ENCODE measurements at places on chromosomes 13 and 19.

DNA sequence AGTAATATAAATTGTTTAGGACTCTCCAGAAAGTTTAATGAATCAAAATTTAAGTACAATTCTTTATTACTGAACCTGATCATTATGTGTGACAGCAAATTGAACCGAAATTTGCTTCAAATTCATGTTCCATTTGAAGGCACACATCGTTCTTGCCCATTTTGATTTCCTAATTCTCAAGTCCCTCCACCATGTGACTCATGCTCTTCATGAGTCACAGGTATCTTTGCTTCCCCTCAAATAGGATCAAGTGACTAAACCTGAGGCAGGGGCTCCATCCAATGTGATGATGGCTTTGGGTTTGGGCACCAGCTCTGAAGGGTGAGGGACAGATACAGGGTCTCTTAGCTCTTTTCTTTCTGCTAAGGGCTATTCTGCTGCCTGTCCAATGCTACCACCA is 86.1 kb downstream of the THSD1 start:
- DNase-seq, result no peak

GRCh38 chr19:32287811-32288227 is 57.6 kb upstream of the ZNF507 start:
- peak; percentile 59 for DNase-seq

DNA sequence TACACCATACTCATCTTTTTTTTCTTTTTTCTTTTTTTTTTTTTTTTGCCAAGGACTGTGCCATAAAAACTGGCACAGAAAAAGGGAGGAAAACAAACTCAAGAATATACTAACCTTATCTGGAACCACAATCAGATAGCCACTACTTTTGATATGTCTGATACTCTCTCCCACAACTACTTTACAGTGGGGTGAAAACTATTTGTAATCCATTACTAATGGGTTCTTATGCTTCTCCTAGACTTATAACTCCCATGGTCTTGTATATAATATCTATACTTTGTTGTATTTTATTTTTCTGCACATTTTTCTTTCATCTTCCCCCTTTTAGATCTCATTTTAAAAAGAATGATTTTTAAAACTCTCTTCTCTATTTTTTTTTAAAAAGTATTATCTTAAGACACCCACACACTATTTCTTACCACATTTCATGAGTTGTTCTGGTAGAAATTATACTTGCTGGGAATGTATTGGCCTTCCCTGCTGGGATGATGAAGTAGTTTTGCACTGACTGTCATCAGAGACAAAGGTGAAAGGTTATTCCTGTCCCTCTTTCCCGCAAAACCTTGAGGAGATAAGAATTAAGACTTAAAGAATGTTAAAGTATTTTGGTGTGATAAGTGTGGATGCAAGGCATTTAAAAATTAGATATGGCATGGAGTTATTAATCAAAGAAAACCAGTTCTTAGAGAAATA is 146.7 kb upstream of the KLF12 start:
- DNase-seq, result no peak

GRCh38 chr13:24161010-24161775 is 673 bp downstream of the SPATA13 start:
- DNase-seq, result no peak

DNA sequence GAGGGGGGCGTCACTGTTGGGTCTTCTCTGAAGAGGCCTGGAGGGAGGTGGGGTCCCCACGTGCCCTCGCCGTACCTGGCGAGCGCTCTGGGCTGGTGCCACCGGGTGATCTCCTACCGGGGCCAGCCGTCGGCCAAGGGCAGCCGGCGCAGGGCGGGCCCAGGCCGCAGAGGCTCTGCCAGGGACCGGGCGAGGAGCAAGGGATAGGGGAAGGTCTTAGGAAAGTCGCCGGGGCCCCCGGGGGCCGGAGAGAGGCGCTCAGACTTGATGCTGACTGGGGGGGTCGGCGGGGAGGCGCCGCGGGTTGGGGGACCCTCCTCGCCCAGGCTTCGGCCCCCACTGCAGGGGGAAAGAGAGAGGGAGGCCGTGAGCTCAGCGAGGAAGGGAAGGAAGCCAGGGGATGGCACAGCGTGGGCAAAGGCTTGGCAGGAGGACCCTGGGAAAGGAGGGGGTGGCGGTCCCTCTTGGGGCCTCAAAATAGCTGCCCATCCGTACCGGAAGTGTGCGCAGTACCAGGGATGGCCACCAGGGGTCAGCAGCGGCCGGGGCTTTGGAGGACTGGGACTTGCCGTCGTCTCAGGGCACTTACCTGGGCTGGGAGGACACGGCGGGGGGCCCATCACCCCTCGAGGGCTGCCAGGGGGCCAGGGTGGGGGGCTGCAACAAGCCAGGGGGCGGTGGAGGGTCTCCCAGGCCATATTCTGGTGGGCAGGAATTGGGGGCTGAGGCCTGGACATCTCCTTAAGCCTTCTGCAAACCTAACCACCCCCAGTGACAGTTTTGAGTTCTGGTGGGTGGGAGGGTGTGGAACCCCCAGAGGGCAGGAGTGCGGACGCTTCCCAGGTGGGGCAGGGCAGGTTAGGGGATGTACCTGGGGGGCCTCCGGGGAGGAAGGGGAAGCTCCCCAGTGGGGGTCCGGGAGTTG is 7.7 kb upstream of the TMEM161A start:
- no peak for DNase-seq

DNA sequence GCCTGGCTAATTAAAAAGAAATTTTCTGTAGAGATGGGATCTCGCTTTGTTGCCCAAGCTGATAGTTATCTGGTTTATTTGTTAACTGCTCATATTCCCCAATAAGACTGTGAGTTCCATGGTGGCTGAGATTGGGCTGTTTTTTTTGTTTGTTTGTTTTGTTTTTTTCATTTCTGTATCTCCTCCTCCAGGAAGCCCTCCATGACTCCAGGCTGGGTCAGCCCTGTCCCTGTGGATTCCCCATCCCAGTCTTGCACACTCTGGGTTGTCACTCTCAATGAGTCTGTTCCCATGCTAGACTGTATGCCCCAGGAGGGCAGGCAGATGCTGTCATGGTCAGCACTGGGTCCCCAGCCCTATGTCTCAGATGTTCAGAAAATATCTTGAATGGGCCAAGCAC is 2.9 kb downstream of the EML2 start:
- DNase-seq, result no peak

DNA sequence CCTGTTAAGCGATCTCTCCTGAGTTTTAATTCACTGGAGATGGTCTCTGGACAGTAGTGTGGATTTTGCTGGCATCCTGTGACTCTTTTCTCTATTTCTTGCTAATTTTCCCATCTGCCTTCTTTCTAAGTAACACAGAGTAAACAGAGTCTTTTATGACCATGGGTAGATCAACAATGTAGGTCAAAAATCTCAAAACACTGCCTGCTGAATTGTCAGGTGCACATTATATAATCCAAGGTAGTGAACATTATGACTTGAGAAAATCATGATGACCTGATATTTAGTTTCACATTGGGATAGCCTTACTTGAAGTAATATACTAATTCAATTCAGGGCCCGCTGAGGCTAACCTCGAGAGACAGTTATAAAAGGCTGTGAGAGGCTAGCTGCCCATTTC is 180.7 kb downstream of the TDRD3 start:
- no peak for DNase-seq

DNA sequence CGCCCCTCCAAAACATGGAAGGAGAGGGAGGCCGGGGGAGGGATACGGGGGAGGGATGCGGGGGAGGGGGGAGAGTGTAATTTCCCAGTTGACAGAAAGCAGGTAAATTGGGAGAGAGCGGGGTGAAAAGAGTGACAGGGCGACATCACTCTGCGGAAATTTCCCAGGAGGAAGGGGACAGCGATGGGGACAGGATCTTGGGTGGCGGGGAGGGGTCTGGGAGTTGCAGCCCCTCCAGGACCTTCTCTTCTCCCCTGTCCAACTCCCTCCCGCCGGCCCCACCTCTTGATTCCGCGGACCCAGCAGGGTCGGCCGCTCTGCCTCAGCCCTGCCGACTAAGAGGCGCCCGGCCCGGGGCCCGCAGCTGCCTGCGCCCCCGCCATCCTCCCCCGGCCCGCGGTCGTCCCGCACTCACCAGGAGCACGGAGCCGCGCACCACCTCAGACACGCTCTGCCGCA is 108.0 kb upstream of the DOCK9 start:
- no peak for DNase-seq

GRCh38 chr13:101017123-101017872 is 342.7 kb upstream of the TMTC4 start:
- no peak for DNase-seq

DNA sequence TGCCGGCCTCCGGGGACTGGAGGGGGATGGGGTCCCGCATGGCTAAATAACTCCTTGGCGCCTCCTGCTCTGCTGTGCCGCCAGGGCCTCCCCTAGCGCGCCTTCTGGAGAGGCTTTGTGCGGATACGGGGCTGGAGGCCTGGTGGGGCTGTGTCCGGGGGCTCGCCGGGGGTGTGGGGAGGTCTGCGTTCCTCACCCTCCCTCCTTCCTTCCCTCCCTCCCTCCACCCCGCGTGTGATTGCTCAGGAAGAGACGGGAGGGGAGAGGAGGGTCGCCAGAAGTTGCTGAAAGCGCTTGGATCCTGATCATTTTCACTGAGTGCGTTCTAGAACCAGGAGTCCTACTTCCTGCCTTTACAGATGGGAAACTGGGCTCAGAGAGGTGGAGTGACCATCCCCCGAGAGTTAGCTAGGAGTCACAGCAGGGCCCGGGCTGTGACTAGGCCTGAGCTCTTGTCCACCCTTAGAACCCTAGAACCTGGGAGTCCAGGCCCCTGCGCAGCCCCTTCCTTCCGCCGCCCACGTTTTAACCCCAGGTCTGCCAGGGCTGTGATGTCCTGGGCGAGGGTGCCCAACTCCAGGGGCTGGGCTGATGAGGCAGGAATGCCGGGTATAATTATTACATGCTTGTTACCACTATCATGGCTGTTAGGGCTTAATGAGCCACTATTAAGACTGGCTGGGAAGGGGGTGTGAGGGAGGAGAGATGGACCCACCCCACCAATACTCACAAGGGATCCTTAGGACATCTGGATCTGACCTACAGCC is 782 bp upstream of the JUND start:
- no peak for DNase-seq

DNA sequence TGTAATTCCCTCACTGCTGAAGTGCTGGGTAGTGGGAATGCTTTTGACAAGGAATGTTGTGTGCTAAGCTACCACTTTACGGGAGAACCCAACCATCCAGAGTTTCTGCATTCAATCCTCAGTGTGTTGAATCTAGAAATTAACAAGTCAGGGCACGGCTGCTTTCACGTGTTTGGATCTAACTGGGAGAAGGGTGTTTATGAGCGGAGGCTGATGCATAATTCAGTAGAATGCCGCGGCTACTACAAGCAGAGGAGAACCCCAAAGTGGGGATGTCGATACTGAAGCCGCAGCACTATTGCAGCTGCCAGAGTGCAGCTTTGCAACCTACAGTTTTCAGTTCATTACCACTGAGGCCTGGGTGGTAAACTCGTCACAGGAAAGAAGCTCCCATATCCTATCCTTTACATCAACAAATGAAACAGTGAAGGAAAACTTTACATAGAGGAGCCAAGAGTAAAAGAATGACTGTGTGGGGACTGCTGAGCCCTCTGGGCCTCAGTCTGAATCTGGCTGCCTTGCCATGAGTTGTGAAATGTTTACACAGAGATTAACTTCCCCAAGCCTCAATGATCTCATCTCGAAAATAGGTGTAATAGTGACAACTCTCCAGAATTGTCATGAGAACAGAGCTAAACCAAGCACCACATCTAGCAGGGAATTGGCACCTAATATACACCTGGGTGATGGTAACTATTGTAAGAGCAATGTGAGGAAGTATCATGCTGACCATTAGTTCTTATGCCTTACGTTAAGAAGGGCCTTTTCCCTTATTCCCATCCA is 531.7 kb downstream of the MYO16 start:
- no peak for DNase-seq

DNA sequence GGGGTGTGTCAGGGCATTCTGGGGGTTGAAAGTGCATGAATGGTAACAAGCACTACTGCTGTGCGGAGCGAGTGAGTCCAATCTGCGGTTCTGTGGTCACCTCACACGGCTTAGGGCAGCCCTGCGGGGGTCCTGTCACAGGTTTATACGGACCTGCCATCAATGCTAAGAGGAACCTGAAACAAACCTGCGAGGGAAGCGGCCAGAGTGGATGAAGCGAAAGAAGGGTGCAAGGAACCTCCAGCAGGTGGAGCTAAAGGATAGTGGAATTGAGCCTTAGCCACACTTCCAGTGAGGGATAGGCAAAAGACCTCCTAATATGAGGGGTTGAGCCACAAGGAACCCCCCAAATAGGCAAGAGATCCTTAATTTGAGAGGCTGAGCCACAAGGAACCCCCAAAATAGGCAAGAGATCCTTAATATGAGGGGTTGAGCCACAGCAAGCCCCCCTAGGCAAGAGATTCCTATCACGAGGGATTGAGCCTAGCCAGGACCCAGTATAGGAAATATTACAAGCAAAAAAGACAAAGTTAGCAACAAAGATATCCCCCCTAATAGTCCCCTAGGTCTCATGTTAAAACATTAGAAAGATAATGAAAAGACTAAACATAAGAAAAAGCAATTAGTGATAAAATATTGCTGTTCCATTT is 6.3 kb upstream of the ZNF69 start:
- no peak for DNase-seq

- no peak for DNase-seq
Observed at GRCh38 chr13:77374786-77375185, 47.9 kb upstream of the MYCBP2 start.

GRCh38 chr19:29537181-29537580 is 11.4 kb downstream of the VSTM2B start:
- DNase-seq, result no peak

GRCh38 chr19:28397306-28397705 is 815.6 kb downstream of the UQCRFS1 start:
- no peak for DNase-seq

- DNase-seq, result no peak
Observed at GRCh38 chr13:113220141-113220598, 10.8 kb downstream of the CUL4A start.

GRCh38 chr13:60170414-60170813 is 6.7 kb upstream of the DIAPH3 start:
- DNase-seq, result no peak

DNA sequence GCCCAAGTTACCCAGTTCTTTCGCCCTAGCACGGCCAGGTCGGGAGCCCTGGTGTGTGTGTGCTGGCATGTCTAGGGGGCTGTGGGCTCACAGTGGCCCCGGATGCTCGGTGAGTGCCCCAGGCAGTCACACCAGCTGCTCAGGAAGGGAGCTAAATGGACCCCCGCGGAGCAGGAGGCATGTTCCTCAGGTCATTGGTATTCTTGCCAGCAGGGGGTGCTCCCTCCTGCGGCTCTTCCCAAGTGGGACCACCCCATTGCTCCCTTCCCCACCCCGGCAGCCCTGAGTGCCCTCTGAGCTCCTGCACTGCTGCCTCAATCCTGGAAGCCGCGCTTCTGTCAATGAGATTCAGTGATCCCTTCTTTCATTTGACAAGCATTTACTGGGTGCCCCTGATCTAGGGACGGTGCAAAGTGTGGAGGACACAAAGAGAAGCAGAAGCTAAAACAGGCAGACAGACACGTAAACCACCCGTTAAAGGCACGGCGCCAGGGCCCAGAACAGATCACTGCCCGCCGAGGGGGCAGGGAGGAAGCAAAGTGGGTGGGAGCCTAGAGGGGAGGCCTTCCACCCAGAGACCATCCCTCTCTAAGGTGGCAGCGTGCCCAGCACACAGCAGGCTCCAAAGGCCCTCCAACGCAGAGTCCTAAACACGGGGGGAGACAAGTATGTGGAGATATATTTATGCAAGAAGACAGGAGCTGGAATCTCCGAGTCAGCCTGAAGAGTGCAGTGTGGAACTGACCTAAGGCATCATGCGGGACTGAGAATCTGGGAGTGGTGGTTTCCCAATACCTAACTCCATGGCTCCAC is 5.2 kb upstream of the ADPRHL1 start:
- DNase-seq, result no peak

GRCh38 chr19:31284621-31285020 is 64.6 kb downstream of the TSHZ3 start:
- no peak for DNase-seq

GRCh38 chr13:99585609-99586008 is 84.3 kb downstream of the TM9SF2 start:
- DNase-seq, result no peak

Data from AG09309 (cell line).